SJSA1 (cell line): ENCODE measurements at places on chromosomes 7 and 10. TPM values are rescaled to one million over a fixed set of nuclear protein-coding genes. Genes with fewer than 3 reads are reported as not detected.
A peak's percentile ranks its signal among the peaks of the same experiment; 100 is the strongest.

Gene CALCR
- not detected in 2 replicates for total RNA-seq

Gene ECHDC3
- 15.3 and 25.7 TPM in 2 replicates for total RNA-seq

Gene CCDC3
- total RNA-seq = 12.4 and 21.3 TPM in 2 replicates

Gene OR6B1
- not detected in 2 replicates for total RNA-seq

Gene LRRN3
- 0.22 TPM in 1 of 2 replicates, not detected in the other for total RNA-seq

Gene DYNC1I1
- 3.9 and 6.2 TPM in 2 replicates for total RNA-seq

Gene CASP7
- 68.8 and 78.5 TPM in 2 replicates for total RNA-seq

Gene IGFBP1
- not detected in 2 replicates for total RNA-seq

Gene TET1
- 1.9 and 4.4 TPM in 2 replicates for total RNA-seq

Gene FOXI2
- not detected in 2 replicates for total RNA-seq

DNA sequence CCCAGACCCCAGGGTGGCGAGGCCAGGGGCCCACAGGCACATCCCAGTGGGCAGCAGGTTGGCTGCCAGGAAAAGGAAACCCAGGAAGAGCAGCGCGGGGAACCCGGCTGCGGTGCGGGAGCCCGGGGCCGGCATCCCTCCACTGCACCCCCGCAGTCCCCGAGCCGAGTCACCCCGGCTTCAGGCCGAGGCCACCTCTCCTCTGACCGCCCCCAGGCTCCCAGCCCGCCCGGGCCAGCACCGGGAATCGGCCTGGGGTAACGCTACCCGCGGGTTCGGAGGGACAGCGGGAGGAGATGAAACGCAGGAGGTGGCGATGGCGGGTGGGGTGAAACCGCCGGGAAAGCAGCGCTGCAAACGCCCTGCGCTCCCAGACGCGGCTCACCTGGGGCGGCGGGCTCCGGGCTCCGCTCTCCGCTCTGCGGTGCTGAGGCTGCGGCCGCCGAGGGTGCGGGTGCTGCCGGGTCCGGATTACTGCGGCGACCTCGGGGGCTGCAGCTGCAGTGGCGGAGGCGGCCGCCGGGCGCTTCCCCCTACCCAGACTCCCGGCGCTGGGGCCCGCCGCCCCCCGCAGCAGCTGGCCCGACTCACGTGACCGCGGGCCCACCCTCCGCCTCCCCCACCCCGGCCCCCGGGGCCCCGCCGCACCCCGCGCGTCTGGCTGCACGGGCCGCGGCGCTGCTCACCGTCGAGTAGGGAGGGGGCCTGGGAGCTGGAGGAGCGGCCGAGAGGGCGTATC is at the start of gene SCRN1:
Gene SCRN1, minus strand, starts transcription at position 545 of the 739 bp plus-strand sequence. CDS start 20,734 bp downstream, outside the sequence.
- peak; percentile 56 for DNase-seq

GRCh38 chr7:10727636-10728035 is 246.0 kb upstream of the PHF14 start:
- DNase-seq = no peak

DNA sequence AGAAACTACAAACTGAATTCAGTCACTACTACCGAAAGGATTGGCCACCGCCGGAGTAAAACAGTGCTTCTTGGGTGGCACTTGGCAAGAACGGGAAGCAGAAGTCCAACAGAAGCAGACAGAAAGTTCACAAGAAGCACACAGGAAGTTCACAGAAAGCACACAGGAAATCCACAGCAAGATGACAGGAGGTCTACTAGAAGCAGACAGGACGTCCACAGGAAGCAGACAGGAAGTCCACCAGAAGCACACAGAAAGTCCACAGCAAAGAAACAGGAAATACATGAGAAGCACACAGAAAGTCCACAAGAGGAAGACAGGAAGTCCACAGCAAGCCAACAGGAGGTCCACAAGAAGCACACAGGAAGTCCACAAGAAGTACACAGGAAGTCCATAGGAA is 399.2 kb upstream of the AUTS2 start:
- no peak for DNase-seq

GRCh38 chr10:86139066-86139657 is 227.4 kb downstream of the GRID1 start:
- DNase-seq = no peak

DNA sequence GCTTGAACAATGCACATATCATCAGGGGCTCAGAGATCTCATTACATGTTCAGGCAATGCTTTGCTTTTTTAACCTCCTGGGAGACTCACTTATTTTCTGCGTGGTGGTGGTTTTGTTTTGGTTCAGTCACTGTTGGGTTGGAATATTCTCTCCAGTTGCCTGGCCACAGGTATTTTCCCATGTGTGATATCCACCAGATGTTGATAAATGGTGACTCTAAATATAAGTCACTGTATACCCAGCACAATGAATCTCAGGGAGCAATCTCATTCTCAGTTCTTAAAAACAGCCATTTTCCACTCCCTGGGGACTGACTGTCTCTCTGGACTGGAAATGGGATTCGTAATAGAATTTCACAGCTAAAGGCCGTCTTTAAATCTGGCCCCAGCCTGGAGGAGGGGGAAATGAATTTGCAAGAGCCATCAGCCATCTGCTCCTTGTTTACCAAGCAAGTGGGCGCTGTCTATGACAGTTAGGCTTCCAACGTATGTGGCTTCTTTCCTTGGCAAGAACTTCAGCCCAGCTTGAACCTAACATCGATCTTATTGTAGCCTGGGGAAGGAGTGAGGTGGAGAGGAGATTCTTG is 1106.2 kb downstream of the NRG3 start:
- peak; percentile 45 for DNase-seq

DNA sequence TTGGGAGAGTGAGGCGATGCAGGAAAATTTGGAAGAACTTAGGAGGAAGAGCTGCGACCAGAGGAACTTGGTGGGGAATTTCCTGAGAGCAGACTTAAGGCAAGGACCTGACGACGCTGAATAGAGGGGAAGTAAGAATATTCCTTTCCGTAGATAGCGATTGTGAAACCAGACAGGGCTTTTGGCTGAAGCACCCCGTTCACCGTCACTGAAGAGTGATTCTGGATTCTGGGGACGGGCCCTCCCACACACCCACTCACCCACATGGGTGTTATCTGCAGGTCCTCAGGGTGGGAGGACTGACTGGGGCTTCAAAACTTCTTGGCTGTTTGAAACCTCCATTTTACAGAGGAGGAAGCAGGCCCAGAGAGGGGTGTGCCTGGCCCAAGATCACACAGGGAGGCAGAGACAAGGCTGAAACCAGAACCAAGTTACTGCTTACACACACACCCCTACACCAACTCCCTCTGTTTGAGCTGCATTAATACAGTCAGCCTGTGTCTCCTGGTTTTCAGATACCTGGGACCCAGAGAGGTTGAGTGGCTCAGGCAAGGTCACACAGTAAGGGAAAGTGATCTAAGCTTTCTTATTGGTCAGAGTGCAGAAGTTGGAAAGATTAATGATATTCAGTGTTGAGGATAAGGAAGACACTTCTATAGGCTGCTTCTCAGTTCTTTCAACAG is 37.2 kb upstream of the CDH23 start:
- no peak for DNase-seq

- no peak for DNase-seq
Observed at GRCh38 chr10:72276013-72276387, 2.3 kb downstream of the DDIT4 start.

DNA sequence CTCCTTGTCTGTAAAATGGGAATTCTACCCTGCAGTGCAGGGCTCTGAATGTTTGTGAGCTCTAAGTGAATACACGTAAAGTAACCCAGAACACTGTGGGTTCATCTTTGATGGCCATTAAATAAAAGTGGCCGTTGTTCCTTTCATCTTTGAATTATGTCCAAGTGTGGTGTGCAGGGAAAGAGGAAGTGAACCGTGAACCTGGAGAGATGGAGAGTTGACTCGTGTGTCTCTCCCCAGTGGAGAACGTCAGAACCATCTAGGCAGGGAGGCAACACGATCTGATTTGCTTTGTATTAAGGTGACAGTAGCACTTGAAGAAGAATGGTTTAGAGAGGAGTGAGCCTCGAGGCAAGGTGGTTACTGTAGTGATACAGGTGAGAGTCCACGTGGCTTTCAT is 93.5 kb upstream of the GJD4 start:
- no peak for DNase-seq

DNA sequence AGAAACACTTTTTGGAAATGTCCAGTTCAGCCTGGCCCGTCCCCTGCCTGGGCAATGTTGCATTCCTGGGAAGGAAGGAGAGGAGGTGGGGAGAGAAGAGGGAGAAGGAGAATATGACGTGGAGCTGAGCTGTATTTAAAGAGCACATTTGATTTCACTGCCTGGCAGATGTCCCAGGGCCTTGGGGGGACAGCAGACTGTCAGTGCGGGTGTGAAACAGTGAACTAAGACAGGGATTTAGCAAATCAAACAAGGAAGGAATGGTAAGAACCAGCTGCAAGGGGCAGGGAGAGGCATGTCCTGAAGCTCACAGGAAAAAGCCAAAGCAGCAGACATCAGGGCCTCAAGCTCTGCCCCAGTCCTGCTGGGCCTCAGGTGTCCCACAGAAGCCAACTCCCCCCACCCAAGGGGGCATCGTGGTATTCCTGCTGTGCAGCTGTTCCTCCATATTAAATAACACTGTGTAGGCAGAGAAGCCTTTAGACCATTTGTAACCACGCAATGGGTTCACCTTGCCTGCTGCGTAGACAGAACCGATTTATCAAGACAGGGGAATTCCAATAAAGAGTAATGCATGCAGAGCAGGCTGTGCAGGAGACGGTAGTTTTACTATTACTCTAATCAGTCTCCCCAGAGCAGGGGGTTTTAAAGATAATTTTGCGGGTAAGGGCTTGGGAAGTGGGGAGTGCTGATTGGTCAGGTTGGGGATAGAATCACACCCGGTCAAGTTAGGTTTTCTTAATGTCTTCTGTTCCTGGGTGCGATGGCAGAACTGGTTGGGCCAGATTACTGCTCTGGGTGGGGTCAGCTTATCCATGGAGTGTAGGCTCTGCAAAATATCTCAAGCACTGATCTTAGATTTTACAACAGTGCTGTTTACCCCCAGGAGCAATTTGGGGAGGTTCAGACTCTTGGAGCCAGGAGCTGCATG is 18.3 kb downstream of the LEP start:
- no peak for DNase-seq

DNA sequence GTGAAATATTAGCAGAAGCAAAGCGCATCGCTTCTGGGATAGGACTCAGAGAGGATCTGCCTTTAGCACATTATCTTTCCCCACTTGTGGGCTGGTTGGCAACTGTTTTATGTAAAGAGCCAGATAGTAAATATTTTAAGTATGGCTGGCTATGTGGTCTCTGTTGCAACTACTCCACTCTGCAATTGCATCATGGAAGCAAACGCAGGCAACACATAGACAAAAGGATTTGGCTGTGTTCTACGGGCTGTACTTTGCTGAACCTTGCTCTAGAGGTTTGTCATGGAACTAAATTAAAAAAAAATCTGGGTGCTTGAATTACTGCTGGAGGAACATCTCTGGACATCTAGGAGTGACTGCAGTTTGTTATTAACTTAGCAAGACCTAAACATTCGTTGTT is 307.8 kb upstream of the TPK1 start:
- DNase-seq = no peak

DNA sequence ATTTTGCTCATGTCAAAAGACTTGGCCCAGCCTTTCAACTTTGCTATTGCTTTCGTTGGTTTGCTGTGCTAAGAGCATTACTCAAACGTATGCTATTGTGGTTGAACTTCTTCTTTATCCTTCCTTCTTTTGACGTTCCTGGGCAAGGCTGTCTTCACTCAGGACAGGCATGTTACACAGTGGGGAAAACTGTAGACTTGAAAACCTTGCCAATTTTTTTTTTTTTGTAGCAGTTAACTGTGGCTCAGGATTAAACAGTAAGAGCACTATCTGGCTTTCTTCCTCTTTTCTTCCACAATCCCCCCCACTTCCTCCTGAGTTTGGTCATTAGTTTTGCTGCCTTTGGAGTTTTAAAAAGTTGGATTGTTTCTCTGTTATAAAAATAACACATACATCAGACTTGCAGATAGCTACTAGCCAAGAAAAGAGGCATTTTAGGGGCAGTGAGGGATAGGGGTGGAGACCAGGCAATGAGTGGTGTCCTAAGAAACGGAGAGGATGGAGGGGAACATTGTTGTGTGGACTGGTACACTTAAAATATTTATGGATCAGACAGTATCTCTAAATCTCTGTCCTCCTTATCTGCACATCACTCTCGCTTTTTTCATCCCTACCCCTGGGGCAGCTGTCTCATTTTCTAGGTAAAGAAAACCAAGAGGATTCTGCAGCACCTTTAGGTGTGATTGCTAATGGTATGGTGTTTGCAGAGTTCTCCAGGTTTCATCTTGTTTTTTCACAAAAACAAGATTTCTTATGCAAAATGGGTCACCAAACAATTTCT is 181.7 kb downstream of the LRMDA start:
- no peak for DNase-seq

- peak; percentile 79 for DNase-seq
Observed at GRCh38 chr10:49457686-49458085, 61.8 kb upstream of the DRGX start.

- no peak for DNase-seq
Observed at GRCh38 chr10:3000048-3000447, 67.3 kb upstream of the PFKP start.

- peak; percentile 45 for DNase-seq
Observed at GRCh38 chr10:15715619-15716227, 4.0 kb downstream of the ITGA8 start.

GRCh38 chr10:77144656-77145055 is 493.0 kb downstream of the KCNMA1 start:
- DNase-seq = no peak

DNA sequence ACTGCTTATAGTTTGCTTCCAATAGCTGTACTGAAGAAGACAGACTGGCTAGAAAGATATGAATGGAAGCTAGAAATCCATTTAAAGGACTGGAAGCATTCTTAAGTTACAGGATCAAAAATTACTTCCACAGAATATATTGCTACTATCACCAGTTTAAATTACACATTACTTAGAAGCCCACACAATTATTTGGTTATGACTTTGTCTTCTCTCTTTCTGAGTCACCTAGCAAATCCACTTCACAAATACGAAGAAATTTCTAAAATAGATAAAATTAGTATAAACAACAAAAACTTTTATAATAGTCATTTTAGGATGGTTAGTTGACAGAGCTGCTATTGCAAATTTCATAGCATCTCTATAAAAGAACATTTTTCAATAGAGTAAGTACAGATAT is 108.1 kb downstream of the SNX13 start:
- no peak for DNase-seq

DNA sequence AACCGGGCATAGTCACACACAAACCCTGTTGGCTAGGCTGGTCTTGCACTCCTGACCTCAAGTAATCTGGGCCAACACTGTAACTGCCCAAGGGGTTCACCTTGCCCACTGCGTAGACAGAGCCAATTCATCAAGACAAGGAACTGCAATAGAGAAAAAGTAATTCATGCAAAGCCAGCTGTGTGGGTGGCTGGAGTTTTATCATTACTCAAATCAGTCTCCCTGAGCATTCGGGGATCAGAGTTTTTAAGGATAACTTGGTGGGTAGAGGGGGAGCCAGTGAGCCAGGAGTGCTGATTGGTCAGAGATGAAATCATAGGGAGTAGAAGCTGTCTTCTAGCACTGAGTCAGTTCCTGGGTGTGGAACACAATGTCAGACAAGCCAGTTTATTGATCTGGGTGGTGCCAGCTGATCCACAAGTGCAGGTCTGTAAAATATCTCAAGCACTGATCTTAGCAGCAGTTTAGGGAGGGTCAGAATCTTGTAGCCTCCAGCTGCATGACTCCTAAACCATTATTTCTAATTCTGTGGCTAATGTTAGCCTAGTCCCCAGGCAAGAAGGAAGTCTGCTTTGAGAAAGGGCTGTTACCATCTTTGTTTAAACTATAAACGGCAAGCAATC is 15.6 kb upstream of the FXYD4 start:
- DNase-seq = no peak

GRCh38 chr7:127755521-127755920 is 103.5 kb downstream of the SND1 start:
- no peak for DNase-seq

- no peak for DNase-seq
Observed at GRCh38 chr10:1089017-1089689, 33.0 kb downstream of the WDR37 start.
